ENCODE measurements at places on chromosomes 5 and 9.
A peak's percentile ranks its signal among the peaks of the same experiment; 100 is the strongest.

- no peak for DNase-seq
Observed at GRCh38 chr5:72779520-72779919, 36.9 kb upstream of the TNPO1 start.

DNA sequence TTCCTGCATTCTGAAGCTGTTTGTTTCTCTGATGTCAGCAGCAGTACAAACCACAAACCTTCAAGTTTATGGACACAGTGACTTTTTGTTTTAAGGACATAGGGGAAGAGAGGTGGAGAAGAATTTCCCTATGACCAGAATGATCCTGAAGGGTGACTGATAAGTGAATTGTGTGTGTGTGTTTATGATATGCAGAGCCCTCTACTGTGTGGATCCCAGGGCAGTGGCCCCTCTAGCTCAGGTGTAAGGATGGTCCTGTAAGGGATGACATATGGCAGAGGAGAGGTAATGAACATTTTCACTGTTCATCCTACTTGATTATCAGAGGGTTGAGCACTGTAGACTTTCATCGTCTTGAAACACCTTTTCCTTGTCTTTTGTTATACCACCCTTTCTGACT is 30.6 kb upstream of the TMED7 start:
- no peak for DNase-seq

DNA sequence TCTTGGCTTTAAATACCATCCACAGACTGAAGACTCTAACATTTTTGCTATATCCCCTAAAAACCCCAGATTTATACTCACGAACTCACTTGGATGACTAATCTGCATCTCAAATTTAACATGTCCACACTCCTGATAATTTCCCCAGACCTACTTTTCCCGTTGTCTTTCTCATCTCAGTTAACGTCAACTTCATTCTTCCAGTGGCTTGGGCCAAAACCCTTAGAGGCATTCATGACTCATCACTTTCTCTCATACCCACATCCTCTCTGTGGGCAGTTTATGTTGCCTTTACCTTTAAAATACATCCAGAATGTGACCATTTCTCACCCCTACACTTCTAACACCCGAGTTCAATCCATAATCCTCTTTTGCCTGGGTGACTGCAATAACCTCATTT is 96.7 kb downstream of the EDIL3 start:
- peak; percentile 30 for DNase-seq

DNA sequence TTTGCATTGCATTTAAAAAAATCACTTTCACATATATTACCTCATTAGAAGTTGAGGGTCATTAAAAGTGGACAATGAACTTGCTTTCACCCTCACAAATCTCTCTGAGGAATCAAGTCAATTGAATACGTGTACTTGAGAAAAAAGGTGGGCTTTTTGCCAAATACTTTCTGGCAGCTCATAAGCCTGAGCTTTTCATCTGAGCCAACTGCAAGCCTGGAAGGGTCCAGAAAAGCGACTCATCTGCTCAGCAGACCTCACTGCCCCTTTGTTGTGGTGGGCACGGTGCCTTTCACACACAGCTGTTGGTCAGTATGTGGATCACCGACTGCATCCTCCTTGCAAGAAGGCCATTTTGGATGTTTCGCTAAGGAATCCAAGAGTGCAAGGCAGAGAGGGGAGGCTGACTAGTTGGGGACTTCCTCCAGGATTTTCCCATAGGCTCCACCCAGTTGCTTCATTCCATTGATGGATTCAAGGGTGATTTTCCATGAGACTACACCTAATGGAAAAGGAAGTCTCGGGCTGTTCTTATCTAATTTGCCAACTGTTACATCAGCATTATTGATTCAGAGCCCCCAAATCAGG is 564.7 kb downstream of the PDE4D start:
- DNase-seq, result no peak

DNA sequence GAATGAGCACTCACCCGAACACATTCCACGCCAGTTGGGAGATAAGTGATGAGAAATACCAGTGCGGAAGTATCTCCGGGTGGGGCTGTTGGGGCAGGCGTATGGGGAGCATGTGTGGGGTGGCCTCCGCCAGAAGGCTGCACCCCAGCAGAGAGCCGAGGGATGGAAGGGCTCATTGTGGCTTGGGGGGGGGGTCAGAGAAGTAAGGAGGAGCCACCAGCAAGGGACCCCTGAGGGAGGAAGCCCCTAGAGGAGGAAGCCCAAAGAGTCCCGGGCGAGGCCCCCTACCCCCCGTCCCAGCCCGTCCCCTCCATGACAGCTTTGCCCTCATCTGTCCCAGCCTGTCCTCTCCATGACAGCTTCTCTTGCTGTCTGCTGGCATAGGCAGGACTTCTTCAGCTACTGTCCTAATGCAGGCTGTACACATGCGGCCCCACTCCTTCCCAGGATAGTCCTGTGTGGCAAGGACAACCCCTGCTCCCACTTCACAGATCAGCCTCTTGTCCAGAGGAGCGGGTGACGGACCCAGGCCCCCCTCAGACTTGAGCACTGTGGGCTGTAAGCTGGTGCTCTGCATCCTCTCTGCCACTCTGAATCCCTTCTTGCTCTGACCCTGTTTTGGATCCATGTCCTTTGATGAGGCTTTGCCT is 239.6 kb downstream of the CACNA1B start:
- no peak for DNase-seq

All from GM03348 (cell line).